ENCODE measurements at places on chromosomes 3 and 15.

- DNase-seq = no peak
Observed at GRCh38 chr3:128231606-128232005, 78.3 kb downstream of the EEFSEC start.

- no peak for DNase-seq
Observed at GRCh38 chr3:141015481-141015880, 35.7 kb upstream of the SPSB4 start.

DNA sequence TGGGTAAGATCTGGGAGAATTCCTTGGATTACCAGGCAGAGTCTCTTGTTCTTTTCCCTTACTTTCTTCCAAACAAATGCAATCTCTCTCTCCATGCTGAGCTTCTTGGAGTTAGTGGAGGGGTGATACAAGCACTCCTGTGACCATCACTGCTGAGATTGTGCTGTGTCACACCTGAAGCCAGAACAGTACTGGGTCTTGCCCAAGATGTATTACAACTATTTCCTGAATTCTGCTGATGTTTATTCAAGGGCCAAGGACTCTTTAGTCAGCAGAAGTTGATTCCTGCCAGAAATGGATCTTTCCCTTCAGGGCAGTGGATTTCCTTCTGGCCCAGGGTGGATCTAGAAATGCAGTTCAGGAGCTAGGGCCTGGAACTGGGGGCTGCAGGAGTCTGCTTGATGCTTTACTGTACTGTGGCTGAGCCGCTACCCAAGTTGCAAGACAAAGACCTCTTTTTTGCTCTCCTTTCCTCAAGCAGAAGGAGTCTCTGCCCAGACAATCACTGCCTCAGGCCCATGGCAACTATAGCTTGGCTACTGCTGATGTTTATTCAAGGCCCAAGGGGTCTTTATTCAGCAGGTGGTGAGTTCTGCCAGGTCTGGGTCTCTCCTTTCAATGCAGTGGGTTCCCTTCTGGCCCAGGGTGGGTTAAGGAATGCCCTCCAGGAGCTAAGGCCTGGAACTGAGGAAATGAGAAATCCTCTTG, 98.8 kb downstream of the SH3GL3 start:
- DNase-seq = no peak

- no peak for DNase-seq
Observed at GRCh38 chr3:20564966-20565365, 379.0 kb upstream of the SGO1 start.

GRCh38 chr15:39756806-39757522, 25.7 kb downstream of the FSIP1 start:
- peak; percentile 60 for DNase-seq

Data from HCEC 1CT (cell line).